Effector memory CD4-positive, alpha-beta T cell (primary cell): ENCODE measurements at places on chromosomes 3 and 15.
A peak's percentile ranks its signal among the peaks of the same experiment; 100 is the strongest.

GRCh38 chr3:59237121-59237520 lies 187.3 kb upstream of the CFAP20DC start:
- H3K4me3 ChIP-seq, result no peak overlapping the region
- H3K36me3 ChIP-seq, result no peaks in the 10 kb centered on the region
- no peak for DNase-seq
- H3K27ac ChIP-seq, result no peak overlapping the region
- H3K27me3 ChIP-seq, result no peaks in the 10 kb centered on the region

DNA sequence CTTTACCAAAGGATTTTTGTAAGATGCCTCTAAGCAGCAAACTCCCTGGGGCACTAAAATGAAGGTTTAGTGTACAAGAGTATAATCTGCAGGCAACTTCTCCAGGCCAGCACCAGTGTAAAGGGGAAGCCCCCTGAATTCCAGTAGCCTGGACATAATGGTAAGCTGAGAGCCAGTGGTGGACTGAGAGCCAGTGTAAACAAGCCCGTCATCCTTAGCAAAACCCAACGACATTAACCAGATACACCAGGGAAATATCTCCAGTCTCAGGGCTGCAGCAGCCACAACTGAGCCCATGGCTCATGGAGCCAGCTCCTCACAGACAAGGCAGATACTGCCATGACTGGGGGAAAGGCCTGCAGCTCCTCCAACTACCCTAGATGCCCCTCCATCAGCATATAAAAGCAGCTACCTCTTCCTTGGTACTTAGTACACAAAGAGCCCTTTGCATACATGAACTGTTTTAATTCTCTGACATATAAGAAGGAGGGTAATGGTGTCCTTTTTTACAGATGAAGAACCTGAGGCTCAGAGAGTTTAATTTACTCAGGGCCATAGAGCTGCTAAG lies 21.7 kb downstream of the PARP16 start:
- no peaks in the 10 kb centered on the region for H3K27me3 ChIP-seq
- no peak for DNase-seq

DNA sequence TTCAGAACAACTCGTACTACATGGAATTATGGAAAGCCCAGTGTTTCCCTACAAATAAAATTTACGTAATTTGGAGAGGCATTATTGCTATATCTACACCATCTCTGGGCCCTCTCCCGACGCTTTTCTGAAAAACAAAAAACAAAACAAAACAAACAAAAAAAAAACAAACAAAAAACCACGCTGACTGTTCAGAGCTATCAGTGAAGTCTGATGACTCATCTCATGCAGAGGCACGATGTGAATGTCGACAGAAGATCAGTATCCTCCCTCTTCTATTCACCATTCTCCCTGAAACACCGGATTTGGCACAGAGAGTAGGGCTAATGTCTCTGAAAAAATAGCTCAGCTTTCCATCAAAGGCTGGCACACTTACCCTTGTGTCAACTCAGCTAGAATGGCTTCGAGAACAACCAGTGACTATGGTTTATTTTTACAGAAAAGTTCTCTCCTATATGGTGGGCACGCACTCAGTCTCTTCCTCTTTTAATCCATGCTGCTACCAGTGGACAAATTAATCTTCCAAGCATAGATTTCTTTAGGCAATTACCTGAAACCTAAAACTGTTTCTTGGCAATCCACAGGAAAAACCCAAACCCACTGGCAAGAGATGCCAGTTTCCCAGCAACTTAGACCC lies 1.5 kb downstream of the CRBN start:
- H3K4me3 ChIP-seq, result peak overlapping the region; percentile 85
- DNase-seq, result no peak
- peak overlapping the region; percentile 89 for H3K27ac ChIP-seq
- H3K27me3 ChIP-seq, result no peaks in the 10 kb centered on the region
- H3K36me3 ChIP-seq, result peaks cover 3% of the 10 kb centered on the region

GRCh38 chr3:55514962-55515361 lies 27.9 kb upstream of the WNT5A start:
- no peak overlapping the region for H3K27ac ChIP-seq
- no peak for DNase-seq
- no peaks in the 10 kb centered on the region for H3K36me3 ChIP-seq
- no peak overlapping the region for H3K4me3 ChIP-seq
- no peaks in the 10 kb centered on the region for H3K27me3 ChIP-seq

DNA sequence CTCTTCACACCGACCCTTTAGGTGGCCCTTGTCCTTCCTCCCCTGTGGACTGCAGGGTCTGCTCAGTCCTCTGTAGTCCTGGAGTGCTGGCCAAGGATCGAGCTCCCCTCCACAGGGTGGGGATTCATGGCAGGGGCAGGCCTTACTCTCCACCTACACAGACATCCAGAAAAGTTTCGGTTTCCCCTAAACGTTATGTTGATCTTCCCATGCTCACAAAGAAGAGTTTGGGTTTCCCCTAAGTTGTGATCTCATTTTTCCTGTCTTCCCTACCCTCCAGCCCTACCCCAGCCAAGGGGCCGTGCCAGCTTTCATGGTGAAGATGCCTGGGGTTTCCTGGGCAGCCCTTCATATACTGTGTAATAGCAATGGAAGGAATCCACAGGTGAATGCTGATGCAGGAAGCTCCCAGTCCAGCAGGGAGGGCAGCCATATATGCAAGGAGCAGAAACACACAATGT lies 10.3 kb downstream of the STOML1 start:
- no peaks in the 10 kb centered on the region for H3K4me1 ChIP-seq
- no peaks in the 10 kb centered on the region for H3K27me3 ChIP-seq
- H3K27ac ChIP-seq, result no peak overlapping the region
- H3K36me3 ChIP-seq, result no peaks in the 10 kb centered on the region

- no peaks in the 10 kb centered on the region for H3K36me3 ChIP-seq
- no peak overlapping the region for H3K4me3 ChIP-seq
- H3K27ac ChIP-seq, result no peak overlapping the region
- DNase-seq, result no peak
- H3K4me1 ChIP-seq, result no peaks in the 10 kb centered on the region
These were observed 16.3 kb upstream of the CSRNP1 start for GRCh38 chr3:39169712-39170111.

DNA sequence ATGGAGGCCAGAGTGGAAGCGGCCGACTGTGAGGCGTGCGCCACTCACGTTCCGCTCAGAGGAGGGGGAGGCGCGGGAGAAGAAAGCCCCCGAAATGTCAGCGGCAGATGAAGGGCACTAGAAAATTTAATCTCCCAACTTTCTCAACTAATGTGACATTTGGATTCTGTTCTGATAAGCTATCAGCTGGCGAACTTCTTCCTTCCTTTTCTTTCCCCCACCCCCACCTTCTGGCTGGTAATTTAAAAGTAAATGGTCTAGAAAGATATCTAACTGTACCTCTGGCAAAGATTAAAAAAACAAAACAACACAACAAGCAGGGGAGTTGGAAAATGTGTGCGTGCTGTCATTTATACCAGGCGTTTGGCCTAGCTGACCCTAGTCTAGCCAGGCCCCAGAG lies 26.4 kb upstream of the TMEM115 start:
- H3K27ac ChIP-seq, result no peak overlapping the region
- no peaks in the 10 kb centered on the region for H3K4me1 ChIP-seq
- H3K4me3 ChIP-seq, result no peak overlapping the region
- H3K36me3 ChIP-seq, result no peaks in the 10 kb centered on the region

DNA sequence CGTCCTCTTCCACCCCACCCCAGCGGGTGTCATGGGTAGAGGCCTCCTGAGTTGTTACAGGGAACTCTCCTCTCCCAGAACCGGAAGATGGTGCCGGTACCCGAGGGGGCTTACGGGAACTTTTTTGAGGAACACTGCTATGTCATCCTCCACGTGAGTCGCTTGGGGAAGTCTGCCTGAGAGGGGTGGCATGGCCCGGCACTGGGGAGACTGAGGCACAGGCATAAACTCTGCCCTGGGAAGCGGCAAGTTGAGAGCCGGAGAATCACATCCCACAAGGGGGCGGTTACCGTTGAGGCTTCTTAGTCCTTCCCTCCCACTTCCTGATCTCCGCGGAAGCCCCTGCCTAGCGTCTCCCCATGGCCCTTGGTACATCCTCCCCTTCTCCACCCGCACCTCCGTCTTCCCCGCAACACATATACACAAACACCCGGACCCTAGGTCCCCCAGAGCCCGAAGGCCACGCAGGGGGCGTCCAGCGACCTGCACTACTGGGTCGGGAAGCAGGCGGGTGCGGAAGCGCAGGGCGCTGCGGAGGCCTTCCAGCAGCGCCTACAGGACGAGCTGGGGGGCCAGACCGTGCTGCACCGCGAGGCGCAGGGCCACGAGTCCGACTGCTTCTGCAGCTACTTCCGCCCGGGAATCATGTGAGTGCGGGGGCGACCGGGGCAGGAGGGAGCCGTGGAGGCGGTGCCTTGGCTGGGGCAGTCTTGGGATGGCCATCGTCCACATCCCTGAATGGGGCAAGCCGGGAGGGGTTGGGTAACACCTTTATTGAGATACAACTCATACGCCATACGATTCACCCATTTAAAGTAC lies 3.4 kb downstream of the VILL start:
- peaks cover 51% of the 10 kb centered on the region for H3K4me1 ChIP-seq
- H3K4me3 ChIP-seq, result peak overlapping the region; percentile 63
- no peaks in the 10 kb centered on the region for H3K36me3 ChIP-seq
- H3K27me3 ChIP-seq, result no peaks in the 10 kb centered on the region
- DNase-seq, result no peak

GRCh38 chr15:69074843-69075224 lies 60.3 kb downstream of the NOX5 start:
- no peak for DNase-seq
- no peak overlapping the region for H3K4me3 ChIP-seq
- H3K27ac ChIP-seq, result no peak overlapping the region
- no peaks in the 10 kb centered on the region for H3K27me3 ChIP-seq
- no peaks in the 10 kb centered on the region for H3K36me3 ChIP-seq
- H3K4me1 ChIP-seq, result peaks cover 7% of the 10 kb centered on the region

- H3K4me3 ChIP-seq, result no peak overlapping the region
- no peaks in the 10 kb centered on the region for H3K36me3 ChIP-seq
- peaks cover 23% of the 10 kb centered on the region for H3K4me1 ChIP-seq
- no peaks in the 10 kb centered on the region for H3K27me3 ChIP-seq
- no peak for DNase-seq
These were observed 43.0 kb downstream of the LIPC start for GRCh38 chr15:58474741-58475323.

- DNase-seq, result no peak
- H3K4me1 ChIP-seq, result no peaks in the 10 kb centered on the region
- H3K4me3 ChIP-seq, result no peak overlapping the region
These were observed 11.7 kb downstream of the SLC25A36 start for GRCh38 chr3:140953028-140953960.

DNA sequence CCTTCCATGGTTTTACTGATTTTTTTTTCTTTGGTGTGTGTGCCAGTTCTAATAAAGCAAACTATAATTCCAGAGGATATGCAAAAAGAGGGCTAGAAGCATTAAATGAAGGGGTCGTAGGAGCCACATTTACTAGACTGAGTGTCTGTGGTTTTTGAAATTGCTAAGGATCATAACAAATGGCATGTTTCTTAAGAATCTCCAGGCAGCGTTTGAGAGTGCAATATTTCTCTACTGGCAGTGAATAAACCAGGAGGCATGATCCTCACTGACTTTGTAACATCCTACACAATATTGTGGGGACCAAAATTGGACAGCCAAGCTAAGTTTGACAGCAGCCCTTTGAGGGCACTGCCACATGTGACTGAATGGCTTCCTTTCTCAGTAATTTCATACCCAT lies 115.9 kb upstream of the CCNL1 start:
- H3K27ac ChIP-seq, result no peak overlapping the region
- no peak for DNase-seq
- no peaks in the 10 kb centered on the region for H3K27me3 ChIP-seq
- H3K4me1 ChIP-seq, result no peaks in the 10 kb centered on the region

GRCh38 chr3:51445544-51446280 lies 54.1 kb downstream of the DCAF1 start:
- H3K4me1 ChIP-seq, result peaks cover 6% of the 10 kb centered on the region
- no peak overlapping the region for H3K4me3 ChIP-seq
- H3K36me3 ChIP-seq, result peaks cover 6% of the 10 kb centered on the region
- no peaks in the 10 kb centered on the region for H3K27me3 ChIP-seq
- no peak overlapping the region for H3K27ac ChIP-seq
- DNase-seq, result no peak

DNA sequence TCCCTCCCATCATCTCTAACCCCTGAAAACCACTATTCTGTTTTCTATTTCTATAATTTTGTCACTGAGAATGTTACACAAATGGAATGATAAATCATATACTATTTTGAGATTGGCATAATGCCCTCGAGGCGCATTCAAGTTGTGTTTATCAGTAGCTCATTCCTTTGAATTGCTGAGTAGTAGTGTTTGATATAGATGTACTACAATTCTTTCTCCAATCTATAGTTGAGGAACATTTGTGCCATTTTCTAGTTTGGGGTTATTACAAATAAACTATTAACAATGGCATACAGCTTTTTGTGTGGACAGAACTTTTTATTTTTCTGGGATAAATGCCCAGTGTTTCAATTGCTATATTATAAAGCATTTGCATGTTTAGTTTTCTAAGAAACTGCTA lies 86.0 kb downstream of the CCR1 start:
- no peak for DNase-seq
- no peak overlapping the region for H3K27ac ChIP-seq
- H3K36me3 ChIP-seq, result no peaks in the 10 kb centered on the region
- no peak overlapping the region for H3K4me3 ChIP-seq

DNA sequence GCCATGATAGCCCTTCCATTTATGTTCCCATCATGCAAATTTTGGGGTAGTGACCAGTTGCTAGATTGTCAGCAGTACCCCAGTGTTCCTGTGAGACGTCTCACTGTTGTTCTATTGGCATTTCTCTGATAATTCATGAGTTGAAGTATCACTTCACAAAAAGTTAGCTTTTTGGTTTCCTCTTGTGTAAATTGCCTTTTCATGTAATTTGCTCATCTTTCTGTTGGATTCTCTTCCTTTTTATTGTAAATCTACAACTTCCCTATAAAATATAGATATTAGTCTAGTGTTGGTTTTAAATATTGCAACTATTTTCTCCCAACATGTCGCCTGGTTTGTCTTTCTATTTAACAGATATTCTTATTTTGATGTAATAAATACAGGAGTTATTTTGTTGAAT lies 7.5 kb upstream of the A4GNT start:
- no peak for DNase-seq
- no peaks in the 10 kb centered on the region for H3K27me3 ChIP-seq
- no peaks in the 10 kb centered on the region for H3K4me1 ChIP-seq

DNA sequence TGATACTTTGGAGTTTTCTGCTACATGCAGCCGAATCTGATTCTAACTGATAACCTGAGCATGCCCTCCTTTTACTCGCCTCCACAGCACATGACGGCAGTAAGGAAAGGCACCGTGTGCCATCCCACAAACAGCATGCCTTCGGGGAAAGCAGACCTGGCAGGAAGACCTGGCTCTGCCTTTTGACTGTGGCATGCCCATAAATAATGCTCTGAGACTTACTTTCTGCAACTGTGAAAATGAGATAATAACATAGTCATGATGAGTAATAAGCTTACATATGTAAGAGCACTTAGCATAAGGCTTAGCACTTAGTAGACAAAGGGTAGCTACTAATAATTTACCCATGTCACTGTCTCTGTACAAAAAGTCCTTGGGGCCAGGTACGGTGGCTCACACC lies 32.9 kb downstream of the MTHFS start:
- no peaks in the 10 kb centered on the region for H3K27me3 ChIP-seq
- no peak for DNase-seq
- no peaks in the 10 kb centered on the region for H3K36me3 ChIP-seq
- H3K4me1 ChIP-seq, result no peaks in the 10 kb centered on the region
- H3K27ac ChIP-seq, result no peak overlapping the region

GRCh38 chr3:154241496-154241895 lies 82.8 kb downstream of the DHX36 start:
- no peak overlapping the region for H3K4me3 ChIP-seq
- no peak overlapping the region for H3K27ac ChIP-seq
